ENCODE measurements at places on chromosomes 12 and 14. TPM values are rescaled to one million over a fixed set of nuclear protein-coding genes. Genes with fewer than 3 reads are reported as not detected.

DNA sequence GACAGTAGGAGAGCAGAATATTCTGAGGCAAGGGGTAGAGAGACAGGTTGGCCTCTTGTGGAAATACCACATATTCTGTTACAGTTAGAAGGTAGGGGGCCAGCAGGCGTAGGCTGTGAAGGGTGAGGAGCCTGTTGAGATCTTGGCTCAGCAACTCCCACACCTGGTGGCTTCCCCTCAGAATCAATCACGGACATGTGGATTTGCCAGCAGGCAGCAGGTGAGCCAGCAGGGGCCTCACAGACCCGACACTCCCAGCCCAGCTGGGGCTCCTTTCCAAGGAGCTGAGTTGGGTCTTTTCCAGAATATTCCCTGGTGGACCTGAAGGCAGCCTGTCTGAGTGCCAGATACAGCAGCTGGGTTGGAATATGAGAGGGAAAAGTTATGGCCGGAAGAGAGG lies 150.0 kb upstream of the CRY1 start:
- H3K36me3 ChIP-seq: no peaks in the 10 kb centered on the region
- H3K4me1 ChIP-seq: no peaks in the 10 kb centered on the region
- H3K4me3 ChIP-seq: no peak overlapping the region
- DNase-seq: no peak

Gene GPR65
- total RNA-seq: 0.42 TPM

Gene PLCZ1
- not detected for total RNA-seq

Gene CLEC1B
- not detected for total RNA-seq

- no peak for DNase-seq
- no peaks in the 10 kb centered on the region for H3K36me3 ChIP-seq
- no peak overlapping the region for H3K4me3 ChIP-seq
- no peaks in the 10 kb centered on the region for H3K27me3 ChIP-seq
Measured at GRCh38 chr14:81557146-81557545, 23.5 kb upstream of the SEL1L start.

All from esophagus muscularis mucosa (tissue), 4 donors.